ENCODE measurements at places on chromosomes 16 and 17. TPM values are rescaled to one million over a fixed set of nuclear protein-coding genes. Genes with fewer than 3 reads are reported as not detected.

NPIPA3 gene
- 0.54 TPM for total RNA-seq

- no peak for DNase-seq
These were observed 4.1 kb upstream of the MPO start for GRCh38 chr17:58284613-58285421.

- no peak for DNase-seq
These were observed 61.1 kb downstream of the HS3ST3B1 start for GRCh38 chr17:14361945-14362508.

GRCh38 chr16:84340325-84341040 lies 27.9 kb upstream of the ATP2C2 start:
- DNase-seq: no peak

CAVIN1 gene
- 721 TPM for total RNA-seq

HS3ST6 gene
- total RNA-seq: not detected

ASIC2 gene
- not detected for total RNA-seq

PRDM7 gene
- total RNA-seq: not detected

GRCh38 chr16:58847902-58848661 lies 114.0 kb upstream of the GOT2 start:
- no peak for DNase-seq

DNA sequence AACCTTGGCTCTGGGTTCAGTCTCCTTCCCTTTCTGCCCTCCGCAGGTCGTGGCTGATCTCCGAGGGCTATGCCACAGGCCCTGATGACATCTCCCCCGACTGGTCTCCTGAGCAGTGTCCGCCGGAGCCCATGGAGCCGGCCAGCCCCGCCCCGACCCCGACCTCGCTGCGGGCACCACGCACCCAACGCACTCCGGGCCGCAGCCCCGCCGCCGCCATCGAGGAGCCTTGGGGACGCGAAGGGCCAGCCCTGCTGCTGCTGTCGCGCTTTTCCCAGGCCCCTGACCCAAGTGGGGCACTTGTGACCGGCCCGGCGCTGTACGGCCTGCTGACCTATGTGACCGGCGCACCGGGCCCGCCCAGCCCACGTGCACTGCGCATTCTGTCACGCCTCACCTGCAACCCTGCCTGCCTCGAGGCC lies 5.1 kb downstream of the ARMC5 start:
- no peak for DNase-seq

G6PC1 gene
- not detected for total RNA-seq

DNA sequence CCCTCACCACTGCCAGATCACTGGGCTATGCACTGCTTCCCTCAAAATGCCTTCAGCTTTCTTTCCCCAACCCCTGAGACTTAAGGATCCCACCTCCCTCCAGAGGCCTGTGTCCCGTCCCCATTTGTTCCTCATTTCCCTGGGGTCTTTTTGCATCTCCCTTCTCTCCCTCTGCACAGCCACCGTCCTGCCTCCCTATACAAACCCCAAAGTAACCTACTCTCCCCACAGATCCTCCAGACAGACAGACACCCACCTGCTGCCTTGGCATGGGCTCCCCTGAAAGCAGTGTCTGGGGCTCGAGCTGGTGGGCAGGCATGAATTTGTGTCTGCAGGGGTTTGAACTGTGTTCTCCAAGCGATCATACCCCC lies 69.4 kb upstream of the TNRC6C start:
- DNase-seq: no peak

DNA sequence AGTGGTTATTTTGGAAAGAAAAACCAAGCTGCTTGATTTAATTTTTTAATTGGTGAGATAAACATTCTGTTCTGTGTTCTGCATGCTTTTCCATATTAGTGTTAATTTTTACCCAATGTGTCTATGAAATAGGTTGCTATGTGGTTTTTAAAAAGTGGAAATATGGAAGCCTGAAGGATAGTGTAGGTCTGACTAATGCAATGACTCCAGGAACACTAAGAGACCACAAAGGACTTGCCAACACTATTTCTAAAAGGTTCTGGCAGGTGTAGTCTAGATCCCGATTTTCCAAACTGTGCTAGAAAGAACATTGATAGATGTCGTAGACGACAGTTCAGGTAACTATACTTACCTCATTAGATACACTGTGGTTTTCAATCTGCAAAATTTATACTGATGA lies 877.4 kb upstream of the GOT2 start:
- no peak for DNase-seq

- no peak for DNase-seq
These were observed 208.1 kb downstream of the COPRS start for GRCh38 chr17:31650756-31651520.

KRT32 gene
- 0.09 TPM for total RNA-seq

DNA sequence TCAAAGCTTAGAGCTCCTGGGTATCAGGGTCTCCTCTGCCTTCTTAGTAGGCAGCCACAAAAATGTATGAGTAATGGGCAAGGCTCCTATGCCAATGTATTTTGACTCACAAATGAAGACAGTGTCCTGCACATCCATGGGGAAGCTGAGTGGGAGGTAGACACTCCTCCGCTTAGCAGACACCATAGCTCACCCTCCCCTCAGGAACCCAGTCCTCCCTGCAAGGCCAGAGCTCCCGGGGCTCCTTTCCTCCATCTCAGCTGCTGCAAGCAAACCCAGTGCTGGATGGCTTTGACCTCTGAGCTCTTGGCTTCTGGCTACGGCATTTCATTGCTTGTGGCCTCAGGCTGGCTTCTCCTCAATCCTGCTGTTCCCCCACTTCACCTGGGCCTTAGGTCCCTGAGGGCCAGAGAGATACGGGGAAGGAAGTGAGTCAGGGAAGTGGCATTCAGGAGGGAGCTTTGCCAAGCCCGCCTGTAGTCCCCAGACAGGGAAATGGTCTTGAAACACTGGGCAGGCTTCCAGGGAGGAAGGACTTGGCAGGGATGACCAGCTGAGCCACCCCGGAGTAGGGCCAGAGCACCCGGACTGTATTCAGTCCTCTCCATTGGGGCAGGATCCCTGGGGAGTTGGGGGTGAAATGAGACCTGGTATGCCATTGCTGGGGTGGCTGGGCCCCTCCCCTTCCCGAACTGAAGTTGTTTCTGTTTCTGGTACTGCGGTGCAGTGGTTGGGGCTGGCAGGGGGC lies 4.5 kb downstream of the ABCC3 start:
- peak; percentile 99 for DNase-seq

DNA sequence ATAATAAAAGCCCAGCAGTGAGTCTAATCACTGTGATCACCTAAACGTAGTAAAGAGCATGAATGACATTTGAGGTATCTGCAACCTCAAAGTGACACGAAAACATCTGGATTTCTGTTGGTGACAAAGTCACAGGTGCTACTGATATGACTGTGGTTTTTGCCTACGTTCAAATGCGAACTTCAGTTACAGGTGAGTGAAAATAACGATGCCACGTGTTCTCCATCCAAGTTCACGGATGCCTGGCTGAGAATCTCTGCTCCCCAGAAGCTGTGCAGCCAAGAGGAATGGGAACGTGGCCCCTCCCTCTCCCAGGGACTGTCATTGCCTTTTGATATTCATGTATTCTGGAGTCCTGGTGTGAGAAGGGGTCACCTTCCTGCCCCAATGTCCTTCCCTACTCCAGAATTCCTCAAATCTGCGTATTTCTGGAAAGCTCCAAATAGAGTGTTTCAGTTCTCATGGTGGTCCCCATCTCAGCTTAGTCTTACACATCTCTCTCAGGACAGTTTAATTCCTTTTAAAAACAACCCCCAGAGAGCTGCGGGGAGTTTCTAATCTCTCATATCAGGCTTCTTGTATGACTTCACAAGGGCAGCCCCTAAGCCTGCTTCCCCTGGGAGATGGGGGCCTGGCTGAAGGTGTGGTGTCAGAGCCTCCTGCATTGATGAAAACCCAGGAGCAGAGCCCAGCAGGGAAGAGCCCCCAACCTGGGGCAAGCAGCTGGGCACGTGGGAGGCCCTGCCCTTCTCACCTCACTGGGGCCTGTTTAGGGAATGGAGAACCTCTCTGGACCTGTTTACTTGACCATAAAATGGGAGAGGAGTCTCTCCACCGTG lies 25.8 kb downstream of the PIK3R5 start:
- no peak for DNase-seq

DNA sequence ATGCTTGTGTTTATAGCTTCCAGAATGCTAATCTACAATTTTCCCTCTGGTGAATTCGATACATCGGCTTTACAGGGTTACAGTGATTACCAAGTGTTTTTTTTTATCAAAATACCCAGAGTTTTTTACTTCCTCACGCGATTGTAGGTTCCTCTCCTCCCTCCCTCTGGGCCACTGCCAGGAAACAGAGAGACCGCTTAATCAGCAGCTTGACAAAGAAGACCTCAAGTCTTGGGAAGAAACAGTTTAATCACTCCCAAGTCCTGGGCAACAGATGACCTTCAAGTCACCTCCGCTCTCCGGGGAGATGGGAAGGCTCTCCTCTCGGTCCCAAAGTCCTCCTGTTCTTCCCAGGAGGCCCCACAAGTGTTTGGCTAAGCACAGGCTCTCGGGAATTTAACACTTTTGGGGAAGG lies 23.5 kb downstream of the SMTNL2 start:
- peak; percentile 78 for DNase-seq

GRCh38 chr16:30376461-30376902 lies 1.9 kb downstream of the MYL11 start:
- DNase-seq: no peak

- DNase-seq: peak; percentile 65
These were observed 42.9 kb upstream of the TEKT3 start for GRCh38 chr17:15384142-15384787.

PPP4C gene
- total RNA-seq: 70.8 TPM

DNA sequence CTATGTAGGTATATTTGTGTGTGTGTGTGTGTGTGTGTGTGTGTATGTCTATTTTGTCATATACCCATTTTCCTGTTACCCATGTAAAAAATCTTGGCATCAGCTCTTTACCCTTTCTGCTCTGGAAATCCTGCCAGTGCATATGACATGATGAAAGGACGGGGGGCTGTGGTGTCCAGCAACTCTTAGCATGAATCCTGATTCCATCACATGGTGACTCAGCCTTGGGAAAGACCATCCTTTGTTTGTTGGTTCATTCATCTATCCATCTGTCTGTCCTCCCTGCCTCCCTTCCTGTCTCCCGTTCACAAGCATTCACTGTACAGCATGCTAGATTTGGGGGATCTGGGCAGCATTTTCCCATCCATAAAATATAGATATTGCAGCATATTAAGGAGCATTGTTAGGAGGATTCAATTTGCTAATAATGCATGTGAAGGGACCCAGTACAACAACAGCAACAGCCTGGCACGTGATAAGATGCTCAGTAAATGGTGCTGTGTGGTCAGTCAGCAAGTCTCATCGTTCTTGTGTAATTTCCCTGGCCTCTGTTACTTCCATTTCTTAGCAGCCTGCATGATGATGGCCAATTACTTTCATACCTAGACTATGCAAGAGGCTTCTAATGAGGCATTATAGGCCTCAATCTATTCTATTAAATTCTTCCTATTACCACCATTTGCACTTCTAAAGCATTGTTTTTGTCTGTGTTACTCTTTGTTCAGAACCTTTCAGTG lies 191.0 kb downstream of the PRKCA start:
- peak; percentile 80 for DNase-seq

DNA sequence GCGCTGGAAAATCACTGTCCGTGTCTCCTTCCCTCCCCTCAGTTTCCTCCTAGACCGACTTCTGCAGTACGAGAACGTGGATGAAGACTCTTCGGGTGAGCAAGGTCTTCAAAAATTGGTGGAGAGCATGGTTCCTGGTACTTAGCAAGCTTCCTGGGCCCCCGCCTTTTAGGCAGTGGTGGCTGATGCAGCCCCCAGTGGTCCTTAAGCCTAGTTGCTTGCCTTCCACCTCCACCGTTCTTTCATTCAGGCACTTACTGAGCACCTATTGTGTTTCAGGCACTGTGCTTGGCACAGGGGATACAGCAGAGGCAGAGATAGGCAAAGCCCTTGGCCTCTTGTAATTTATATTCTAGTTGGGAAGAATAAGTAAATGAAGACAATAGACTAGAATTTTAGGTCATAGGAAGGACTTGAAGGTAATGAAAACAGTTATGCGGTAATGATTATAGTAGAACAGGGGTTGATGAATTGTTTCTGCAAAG lies 767 bp downstream of the INO80E start:
- DNase-seq: no peak

- DNase-seq: peak; percentile 59
These were observed 3.1 kb upstream of the KRT36 start for GRCh38 chr17:41492771-41493170.

DNA sequence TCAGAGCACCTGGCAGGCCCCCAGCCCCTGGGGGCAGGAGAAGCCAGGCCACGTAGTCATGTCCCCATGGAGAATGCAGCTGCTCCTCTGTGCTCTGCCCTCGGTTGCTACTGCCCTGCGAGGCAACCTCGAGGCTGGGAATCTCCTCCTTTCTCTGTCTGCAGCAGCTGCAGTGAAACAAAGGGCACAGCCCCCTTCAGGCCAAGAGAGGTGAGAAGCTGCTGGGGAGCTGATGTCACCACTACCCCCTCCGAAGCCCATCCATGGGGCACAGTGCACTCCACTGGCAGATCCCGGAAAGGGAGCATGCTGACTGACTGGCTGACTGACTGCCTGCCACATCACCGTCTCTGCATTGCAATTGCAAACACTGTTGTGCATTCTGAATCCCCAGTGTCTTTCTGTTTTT lies 103.7 kb downstream of the GRIN2A start:
- no peak for DNase-seq

- DNase-seq: no peak
These were observed 12.5 kb upstream of the CIBAR2 start for GRCh38 chr16:85124636-85125346.

DNA sequence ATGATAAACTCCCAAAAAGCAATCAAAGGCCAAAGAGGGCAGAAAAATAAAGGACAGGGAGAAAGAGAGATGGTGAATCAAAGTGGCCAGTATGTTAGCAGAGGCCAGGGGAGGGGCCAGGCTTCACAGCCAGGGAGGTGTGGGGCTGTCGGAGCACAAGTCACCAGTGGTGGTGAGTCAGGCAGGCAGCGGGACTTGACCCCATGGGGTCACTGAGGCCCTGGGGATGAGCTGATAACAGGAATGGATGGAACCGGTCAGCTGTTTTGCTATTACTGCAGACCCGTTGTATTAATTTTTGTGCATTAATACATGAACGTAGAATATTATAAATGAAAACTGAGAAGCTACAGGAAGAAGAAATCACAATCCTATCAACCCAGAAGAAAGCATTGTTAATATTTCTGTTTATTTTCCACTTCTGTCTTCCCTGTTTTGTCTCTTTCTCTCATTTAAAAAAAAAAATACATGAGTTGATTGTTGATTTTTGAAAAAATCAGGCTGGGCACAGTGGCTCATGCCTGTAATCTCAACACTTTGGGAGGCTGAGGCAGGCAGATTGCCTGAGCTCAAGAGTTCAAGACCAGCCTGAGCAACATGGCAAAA lies 106.9 kb downstream of the SOCS1 start:
- no peak for DNase-seq

Measured in fibroblast of the aortic adventitia (primary cell).